ENCODE measurements at places on chromosomes 4 and X.

DNA sequence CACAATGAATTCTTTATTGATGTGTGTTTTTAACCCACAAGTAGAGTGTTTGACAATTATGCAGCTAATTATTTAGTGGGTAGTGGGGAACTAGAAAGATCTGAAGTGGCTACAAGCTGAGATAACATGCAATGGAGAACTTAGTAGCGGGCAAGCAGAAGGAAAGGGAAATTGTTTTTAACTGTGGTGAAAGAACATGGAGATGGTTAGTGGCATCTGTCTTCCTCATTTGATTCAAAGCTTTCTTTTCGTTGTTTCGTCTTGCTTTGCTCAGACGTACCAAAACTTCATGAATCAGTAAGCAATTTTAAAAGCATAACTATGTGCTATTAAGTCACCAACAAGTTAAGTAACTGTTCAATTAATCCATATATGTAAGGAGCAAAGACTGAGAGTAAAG is 169.9 kb downstream of the BANK1 start:
- no peak for DNase-seq

- DNase-seq, result no peak
These were observed 51.5 kb downstream of the PSAPL1 start for GRCh38 chr4:7383266-7383665.

DNA sequence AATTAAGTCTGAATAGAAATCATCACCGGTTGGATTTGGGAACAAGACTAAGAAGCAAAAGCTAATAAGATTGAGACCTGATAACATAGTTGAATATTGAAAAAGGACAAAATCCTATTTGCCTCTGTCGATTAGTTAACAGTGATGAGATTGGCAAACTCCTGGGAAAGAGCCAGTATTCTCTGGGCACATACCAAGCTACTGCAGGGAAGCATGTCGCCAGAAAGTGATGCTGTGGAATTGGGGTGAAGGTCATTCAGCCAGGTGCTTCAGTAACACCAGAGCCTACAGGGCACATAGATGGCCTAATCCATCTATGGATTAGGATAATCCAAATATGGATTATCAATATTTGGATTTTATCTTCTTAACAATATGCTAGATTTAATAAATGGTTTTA is 44.0 kb downstream of the OSTC start:
- no peak for DNase-seq

- DNase-seq, result no peak
These were observed 113.9 kb downstream of the CPZ start for GRCh38 chr4:8706216-8707044.

DNA sequence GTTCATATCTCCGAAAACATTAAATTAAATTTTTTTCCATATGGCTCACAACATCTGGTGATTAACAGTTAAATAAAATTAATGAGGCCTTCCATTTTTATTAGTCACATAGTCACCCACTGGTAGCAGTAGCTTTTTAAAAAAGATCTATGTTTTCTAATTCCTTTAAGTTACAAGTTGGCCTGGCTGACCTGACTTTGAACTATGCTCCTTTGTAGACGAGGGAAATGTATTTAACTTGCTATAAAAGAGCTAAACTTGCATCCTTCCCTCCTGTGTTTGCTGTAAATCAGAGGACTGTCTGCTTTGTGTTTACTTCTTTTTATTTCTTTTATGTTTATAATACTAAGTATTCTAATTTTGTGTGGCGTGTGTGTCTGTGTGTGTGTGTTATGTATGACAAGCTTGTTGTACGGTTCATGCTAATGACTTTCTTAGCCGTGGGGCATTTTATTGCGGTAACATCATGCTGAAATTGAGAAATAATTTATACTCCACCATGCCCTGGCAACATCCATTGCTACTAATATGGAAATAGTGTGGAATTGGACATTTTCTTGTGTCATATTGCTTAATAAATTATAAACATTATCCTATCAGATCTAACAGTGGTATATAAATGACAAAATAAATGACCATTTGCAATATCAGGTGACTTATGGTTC is 241.7 kb downstream of the SNCA start:
- DNase-seq, result no peak

DNA sequence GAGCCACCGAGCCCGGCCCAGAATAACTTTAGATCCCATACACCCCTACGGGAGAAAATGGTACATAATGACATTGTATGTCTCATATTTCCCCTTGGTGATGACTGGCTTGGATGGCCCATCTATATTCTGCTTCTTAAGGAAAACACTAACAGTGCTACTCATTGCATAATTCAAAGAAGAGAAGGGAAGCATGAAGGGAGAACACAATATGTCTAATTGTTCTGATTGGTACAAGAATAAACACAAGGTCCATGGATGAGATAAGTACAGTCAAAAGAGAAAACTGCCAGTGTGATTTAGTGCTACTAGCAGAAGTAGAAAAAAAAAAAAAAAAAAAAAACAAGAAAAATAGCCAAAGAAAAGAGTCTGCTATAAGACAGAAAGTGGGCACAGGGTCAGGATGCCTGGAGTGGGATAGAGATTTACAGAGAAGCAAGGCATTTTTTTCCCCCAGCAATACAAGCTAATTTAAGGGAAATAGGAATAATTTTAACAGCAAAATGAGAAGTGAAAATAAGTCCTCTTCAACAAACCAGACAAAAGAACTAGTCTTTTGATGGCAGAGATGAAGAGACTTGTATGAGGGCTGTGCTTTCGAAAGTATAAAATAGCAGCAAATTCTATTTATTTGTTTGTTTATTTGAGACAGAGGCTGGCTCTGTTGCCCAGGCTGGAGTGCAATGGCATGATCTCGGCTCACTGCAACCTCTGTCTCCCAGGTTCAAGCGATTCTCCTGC is 96.5 kb upstream of the MAP3K15 start:
- no peak for DNase-seq

DNA sequence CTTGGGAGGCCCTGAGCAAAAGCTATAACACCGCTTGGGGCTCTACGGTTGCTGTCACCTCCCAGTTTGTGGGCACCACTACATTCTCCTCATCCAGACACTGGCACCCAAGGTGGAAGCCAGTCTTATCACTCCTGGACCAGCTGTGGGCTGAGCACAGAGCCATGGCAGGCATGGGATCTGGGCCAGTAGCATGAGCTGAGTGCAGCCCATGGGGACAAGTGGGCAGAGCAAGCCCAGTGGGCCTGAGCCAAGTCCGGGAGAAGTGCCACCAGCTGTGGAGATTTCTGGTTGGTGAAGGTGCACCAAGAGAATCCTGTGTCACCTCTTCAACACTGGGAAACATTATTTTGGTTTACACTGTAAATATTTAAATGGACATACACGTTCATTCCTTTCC is 1013.0 kb downstream of the TECRL start:
- DNase-seq, result no peak

DNA sequence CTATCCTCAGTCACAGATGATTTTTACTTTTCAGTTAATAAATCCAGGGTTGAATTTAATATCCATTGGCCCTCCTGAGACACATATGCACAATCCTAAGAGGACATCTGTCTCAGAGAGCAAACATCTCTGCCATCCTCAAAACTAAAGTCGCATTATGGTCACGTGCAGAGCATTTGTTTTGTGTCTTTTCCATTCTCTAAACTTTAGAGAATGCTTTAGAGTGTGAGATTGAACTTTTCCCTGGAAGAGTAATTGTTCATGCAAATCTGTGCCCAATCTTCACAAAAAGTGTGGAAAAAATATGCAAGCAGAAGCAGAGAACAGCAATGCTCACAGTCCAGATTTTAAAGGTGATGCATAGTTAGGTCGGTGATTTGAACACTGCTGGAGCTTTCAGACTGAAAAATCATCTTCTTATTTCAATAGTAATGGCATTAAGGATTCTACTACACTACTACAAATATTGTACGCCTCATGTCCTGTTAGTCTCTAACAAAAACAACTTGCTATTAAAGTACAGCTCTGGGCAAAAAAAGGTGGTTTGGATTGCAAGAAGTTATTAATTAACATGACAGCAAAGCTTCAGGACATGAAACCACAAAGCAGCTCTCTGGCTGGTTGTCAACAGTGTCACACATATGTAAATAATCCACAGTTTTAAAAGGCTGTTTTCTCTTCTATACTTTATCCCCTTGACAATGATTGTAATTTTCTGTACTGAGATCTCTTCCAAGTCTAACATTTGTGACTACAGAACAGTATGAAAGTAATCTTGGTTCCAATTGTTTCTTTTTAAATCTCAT is 19.9 kb downstream of the DCHS2 start:
- DNase-seq, result no peak

DNA sequence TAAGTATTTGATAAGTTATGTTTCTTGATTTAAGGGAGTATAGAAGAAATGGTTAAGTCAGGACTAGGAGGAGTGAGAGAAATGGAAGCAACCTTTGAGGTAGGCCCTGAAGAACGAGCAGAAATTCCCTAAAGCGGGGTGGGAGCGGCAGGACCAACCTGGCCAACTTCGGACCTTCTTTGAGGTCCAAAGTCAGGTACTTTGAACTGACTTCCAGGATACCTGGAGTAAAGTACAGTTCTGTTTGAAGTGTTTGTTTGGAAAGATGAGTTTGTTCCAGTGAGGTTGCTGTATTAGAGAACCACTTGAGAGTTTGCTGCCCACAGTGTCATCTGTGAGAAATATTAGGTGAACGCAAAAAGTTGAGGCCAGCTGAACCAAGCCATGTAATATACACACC is 11.7 kb downstream of the RNF4 start:
- DNase-seq, result no peak

- DNase-seq, result no peak
These were observed 45.6 kb upstream of the CCSER1 start for GRCh38 chr4:90081432-90082144.

- no peak for DNase-seq
These were observed 36.1 kb upstream of the DOCK11 start for GRCh38 chrX:118459494-118459893.

DNA sequence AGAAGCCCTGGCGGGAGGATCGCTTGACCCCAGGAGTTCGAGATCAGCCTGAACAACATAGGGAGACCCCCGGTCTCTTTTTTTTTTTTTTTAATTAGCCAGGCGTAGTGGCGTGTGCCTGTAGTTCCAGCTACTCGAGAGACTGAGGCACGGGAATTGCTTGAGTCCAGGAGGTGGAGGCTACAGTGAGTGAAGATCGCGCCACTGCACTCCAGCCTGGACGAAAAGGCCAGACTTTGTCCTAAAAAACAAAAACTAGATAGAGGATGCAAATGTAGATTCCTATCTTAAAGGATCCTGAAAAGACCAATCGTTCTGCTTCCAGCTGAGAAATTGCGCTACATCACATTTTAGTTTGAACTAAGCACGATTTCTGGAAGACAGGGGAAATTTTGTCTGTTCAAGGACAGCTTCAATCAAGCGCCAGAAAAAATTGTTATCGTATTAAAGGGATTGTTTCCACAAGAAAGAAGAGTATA is 627 bp upstream of the HSD17B11 start:
- no peak for DNase-seq

DNA sequence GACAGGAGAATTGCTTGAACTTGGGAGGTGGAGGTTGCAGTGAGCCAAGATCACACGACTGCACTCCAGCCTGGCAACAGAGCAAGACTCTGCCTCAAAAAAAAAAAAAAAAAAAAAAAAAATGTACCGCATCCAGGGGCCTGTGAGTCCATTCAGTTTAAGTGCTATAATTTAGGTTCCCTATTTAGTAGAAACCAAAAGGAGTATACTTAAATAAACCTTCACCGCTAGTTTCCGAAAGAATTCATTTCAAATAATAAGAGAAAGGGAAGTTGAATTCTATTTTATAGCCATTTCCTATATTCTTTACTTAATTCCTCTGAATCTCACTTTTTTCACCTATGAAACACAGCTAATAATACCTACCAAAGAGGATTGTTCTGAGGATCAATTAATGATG is 20.8 kb upstream of the LRBA start:
- DNase-seq, result no peak

DNA sequence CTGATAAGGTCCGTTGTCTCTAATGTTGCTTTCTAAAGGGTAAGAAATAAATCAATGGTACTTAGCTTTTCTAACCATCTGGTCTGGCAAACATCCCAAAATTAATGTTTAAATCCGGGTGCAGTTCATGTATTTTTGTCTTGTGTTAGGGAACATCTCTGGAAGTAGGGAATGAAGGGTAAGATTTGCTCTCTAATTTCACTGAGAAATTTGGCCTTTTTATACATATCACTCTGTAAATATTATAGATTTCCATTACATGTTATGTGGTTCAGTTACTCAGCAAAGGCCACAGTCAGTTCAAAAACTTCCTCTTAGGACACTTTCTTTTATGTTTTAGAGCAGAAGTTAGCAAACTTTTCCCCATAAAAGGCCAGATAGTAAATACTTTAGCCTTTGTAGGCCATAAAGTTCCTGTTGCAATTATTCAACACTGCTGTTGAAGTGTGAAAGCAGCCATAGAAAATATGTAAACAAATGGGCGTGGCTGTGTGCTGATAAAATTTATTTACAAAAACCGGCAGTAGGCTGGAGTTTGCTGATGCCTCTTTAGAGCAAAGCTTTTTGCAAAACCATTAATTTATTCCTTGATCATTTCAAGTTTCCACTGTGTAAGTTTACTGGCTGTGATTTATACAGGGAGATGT is 218.1 kb downstream of the ANTXR2 start:
- no peak for DNase-seq

- no peak for DNase-seq
These were observed 285.6 kb downstream of the GPAT3 start for GRCh38 chr4:83821493-83821892.

DNA sequence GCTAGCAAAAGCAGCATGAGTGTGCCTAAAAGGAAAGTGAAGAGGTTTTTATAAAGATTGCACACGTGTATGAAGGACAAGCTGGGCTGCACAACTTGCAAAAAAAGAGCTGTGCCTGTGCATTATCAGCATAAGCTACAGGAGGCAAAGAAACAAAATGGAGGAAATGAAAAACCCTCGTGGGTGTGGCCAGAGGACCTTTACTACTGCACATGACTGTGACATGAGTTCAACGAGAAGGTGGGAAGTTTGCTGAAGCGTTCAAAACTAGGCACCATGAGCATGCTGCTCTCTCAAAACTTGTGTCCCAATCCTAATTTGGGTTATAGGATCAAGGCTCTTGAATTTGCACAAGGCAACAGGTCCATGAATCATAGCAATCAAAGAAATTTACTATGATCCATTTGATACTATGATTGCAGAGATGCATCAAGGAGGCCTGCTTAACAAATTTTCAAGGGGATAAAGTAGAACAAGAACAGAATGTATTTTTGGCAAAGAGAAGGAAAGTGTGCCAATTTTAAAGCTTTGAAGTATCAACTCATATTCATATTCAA is 38.1 kb upstream of the CXorf38 start:
- DNase-seq, result no peak

GRCh38 chrX:16251782-16252181 is 84.5 kb downstream of the MAGEB17 start:
- DNase-seq, result no peak

DNA sequence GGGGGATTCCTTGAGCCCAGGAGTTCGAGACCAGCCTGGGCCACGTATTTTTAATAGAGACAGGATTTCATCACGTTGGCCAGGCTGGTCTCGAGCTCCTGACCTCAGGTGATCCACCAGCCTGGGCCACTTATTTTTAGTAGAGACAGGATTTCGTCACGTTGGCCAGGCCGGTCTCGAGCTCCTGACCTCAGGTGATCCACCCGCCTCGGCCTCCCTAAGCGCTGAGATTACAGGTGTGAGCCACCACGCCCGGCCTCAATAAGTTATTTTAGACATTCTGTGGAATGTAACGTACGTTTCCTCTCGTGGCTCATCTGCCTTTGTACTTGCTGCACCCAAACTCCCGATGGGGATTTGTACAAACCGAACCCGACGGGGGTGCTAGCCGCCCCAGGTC is 8.8 kb downstream of the ASMT start:
- DNase-seq, result no peak

GRCh38 chrX:106331606-106332005 is 163.5 kb downstream of the PWWP3B start:
- DNase-seq, result no peak
